ENCODE measurements at places on chromosomes 13 and 19. TPM values are rescaled to one million over a fixed set of nuclear protein-coding genes. Genes with fewer than 3 reads are reported as not detected.

DNA sequence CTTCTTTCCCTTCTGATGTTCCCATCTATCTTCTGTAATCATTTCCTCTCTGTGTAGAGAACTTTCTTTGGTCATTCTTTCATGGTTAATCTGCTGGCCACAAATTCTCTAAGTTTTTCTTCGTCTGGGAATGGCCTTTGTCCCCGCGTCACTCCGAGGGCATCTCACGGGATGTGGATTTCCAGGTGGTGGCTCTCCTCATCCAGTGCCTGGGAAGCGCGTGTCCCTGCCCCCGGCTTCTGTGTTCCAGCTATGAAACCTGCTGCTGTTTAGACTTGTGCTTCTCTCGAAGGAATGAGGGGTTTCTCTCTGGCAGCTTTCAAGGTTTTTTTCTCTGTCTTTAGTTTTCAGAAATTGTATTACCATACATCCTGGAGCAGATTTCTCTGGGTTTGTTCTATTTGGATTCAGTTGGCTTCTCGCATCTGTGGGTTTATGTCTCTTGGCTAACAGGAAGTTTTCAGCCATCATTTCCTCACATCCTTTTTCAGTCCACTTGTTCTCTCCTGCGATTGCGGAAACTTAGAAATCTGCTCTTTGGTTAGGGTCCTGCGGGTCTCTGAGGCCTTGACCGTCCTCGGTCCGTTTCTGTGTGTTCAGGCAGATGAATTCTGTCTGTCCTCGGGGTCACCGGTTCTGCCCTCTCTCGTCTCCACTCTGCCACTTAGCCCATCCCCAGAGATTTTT is 36.9 kb upstream of the DCUN1D2 start:
- no peak for ATAC-seq

- ATAC-seq, result peak; percentile 90
Measured at GRCh38 chr19:14091081-14091812, 696 bp upstream of the SAMD1 start.

DNA sequence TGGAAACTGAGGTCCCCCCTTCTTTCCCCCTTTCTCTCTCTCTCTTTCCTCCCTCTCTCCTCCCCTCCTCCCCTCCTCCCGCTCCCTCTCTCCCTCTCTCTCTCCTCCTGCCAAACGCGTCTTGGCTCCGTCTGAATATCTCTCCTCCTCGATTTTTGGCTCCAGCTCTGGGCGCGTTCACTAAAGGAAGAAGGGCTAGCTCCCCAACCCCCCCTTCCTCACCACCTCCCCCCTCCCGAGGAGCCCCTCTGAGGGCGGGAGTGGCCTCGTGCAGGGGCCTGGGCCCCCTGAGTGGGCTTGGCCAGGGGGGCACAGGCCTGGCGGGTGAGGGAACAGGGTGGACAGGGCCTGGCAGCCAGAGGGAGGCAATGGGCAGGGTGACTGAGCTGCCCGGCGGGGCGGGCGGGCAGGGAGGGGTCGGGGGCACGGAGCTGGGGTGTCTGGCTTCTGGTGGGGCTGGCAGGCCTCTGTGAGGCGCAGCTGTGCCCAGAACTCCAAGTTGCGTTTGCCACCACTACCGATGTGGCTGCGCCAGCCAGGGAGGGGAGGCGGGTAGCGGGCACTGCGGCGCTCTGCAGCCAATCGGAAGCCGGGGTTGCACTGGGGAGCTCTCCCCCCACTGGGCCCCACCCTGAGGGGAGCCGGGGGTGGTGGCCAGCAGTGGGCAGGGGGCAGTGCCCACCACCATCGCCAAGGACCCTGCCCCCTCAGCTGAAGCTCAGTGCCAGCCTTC is 7.1 kb downstream of the NFIX start:
- peak; percentile 76 for ATAC-seq

- ATAC-seq, result no peak
Measured at GRCh38 chr13:41648314-41648935, 191.1 kb downstream of the RGCC start.

DNA sequence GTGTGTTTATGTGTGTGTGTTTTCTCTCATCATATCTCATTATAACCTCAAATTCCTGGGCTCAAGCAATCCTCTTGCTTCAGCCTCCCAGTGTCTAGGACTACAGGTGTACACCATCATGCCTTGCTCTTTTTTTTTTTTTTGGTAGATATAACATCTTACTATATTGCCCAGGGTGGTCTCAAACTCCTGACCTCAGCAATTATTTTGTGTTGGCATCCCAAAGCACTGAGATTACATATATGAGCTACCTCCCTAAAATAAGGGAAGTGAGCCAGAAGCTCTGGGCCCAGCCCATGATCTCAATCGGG is 448 bp upstream of the ZNF543 start:
- ATAC-seq, result peak; percentile 1

DNA sequence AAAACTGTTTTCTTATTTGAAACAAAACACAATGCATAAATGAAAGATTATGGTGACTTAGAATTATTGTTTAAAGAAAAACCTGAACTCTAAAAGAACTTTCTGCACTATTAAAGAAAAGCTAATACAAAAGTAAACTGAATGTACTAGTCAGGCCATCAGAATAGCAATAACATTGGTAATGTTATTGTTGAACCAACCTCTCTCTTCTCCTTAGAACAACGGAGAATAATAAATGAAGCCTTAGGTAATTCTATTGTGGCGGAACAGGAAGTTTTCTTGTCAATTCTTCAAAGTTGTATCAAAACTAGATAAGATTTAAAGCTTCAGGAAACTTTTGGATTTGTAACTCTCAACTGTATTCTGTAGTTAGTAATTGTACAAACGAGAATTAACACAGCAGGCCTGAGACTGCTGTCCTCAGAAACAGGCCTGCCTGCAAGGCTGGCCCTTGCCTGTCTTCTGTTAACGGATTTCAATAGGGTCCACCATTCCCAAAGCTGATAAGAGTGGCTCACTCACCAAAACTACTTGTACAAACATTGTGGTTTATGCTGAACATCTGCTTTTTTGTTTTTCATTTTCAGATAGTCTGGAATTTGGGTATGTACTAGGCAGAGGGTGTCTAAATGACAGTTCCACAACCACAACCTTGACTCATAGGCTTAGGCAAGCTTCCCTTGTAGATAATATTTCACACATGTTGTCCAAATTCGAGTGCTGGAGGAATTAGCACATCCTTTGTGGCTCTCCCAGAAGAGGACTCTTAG is 825.8 kb downstream of the GPC5 start:
- ATAC-seq, result peak; percentile 86

DNA sequence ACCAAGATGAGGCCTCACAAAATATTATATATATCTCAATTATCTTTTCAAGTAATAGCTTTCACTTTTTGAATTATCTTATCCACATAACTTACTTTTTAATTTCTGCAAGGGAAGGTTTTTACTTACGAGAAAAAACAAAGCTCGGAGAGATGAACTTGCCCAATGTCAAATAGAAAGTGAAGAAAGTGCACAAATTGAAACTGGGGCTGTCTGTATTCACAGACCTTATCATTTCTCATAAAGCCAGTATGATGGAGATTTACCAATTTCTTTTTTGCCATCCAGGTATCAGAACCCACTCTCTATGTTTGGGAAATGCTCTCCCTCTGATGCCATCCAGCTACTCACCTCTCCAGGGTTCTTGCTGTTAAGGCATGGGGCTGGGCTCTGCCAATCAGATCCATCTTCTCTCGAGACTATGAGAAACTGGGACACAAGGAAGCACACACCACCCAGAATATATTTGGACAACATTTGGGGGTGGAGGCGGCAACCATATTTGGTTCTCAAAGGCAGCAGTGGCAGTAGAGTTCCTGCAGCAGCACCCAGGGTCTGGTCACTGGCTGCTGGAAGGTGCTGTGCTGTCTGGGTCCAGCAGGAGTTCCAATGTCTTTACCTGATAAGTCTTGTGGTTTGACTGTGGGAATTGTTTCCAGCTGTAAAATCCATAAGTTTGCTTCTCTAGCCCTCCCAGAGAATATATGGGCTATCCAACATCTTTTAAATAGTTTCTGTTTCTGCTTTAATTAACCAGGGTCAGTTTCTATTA is 45.8 kb upstream of the SCEL start:
- ATAC-seq, result no peak

DNA sequence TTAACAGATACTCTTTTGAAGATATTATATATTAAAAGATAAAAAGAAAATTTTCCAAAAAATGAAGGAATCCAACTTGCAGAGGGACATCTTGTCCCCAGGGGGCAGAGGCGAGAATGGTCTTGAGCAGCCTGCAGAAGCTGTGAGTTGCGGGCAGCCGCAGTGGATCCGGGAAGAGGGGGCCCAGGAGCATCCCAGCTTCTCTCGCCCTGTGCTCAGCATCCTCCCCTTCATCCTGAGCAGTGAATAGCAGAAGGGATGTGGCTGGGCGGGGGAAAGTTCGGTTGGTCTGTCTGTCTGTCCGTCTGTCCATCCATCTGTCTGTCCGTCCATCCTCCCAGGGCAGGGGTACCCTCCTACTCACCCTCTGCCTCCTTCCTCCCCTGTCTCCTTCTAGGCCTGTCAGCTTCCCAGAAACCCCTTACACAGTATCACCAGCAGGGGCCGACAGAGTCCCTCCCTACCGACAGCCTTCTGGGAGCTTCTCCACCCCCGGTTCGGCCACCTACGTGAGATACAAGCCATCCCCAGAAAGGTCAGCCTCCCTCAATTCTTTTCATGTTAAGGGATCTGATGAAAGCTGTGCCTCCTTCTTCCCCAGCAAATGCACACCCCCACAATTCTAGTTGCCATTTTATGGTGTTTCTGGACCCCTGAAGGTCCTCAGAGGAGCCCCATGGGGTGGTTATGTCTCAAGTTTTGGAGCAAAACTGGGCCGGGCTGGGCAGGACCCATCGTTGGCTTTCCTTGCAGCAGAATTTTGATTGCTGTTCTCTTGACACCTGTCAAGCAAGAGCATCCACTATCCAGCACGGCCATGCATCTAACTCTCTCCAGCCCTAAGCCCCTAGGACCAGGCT is 81.6 kb downstream of the DPF1 start:
- no peak for ATAC-seq

DNA sequence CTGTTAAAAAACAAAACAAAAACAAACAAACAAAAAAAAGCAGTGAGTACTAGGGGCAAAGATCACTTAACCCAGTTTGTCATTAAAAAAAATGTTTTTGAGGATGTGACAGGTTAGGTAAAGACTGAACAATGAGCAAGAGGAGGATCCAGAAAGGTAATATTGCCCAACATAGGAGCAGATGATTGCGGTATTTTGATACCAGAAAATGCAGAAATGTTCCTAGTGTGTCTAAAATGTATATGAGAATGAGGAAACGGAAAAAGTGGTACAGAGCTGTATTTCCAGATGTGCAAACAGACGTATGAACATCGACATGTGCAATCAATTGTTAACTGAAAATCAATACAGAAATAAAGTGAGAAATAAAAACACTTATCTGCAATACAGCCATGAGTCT is 4.9 kb upstream of the LILRA4 start:
- no peak for ATAC-seq

DNA sequence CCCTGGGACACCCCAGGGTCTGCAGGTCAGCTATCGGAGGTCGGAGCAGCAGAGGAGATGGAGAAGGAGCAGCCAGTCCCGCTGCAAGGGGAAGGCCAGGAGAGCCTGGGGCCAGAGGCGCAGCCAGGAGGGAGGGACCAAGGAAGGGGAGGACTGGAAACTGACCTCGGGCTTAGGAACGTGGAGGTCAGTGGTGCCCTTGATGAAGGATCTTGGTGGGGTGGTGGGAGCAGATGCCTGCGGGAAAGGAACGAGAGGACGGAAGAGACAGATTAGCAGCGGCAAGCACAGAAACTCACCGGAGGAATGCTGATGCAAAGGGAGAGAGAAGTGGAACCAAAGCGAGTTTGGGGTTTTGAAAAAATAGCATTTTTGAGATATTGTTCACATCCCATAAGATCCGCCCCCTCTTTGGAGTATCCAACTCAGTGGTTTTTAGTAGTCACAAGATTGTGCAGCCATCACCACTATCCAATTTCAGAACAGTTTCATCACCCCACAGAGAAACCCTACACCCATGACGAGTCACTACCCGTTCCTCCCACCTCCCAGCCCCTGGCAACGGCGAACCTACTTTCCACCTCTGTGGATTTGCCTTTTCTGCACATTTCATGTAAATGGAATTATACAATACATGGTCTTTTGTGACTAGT is 22.1 kb downstream of the PLEKHF1 start:
- peak; percentile 90 for ATAC-seq

DNA sequence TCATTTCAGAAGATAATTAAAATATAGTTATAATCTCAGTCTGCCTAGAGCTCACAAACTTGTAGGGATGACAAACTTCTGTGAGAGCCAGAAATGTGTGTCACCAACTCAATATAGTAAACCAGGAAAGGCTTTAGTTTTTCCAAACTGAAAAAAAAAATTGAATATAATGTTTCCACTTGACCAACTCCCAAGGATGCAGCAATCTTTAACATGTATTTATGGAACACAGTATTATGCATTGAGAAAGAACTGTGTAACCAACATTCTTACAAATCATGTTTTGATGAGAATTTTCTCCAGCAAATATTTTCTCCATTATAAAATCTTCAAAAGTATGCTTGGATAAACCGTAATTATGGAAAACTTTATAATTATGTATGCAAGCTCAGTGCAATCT is 50.1 kb upstream of the KLF12 start:
- ATAC-seq, result no peak

DNA sequence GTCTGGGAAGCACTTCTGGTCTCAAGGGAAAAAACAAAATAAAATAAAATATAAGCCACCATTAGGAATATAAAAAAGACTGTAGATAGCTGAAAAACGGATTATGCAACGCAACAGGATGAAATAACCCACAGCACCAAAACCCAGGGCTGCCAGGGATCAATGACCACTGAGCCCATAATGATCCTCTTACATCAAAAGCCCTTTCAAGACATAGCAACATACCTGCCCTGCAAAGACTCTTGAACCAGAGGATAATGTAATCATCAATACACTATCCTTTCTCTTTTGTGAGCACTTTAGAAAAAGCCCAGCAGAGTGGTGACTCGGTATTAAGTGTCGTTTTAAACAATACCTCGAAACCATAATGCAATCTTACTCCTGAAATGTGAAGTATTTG is 235.0 kb upstream of the SOX21 start:
- ATAC-seq, result no peak

DNA sequence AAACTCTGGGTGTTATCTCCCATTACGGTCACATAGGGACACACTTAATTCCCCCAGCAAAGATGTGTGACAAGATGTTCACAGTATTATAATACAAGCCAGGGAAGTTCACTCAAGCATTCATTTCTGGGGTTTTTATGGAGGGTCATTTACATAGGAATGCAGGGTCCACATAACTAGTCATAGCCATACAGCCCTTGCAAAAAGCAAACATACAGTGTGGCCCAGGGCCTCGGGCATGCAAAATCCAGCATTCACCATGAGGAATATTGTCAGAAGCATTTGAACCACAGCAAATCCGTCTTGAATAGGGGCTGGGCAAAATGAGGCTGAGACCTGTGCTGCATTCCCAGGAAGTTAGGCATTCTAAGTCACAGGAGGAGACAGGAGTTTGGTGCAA is 13.0 kb upstream of the ZNF460 start:
- ATAC-seq, result no peak

GRCh38 chr19:12995596-12996405 is 526 bp downstream of the NFIX start:
- ATAC-seq, result peak; percentile 35

- no peak for ATAC-seq
Measured at GRCh38 chr13:109517517-109517916, 268.9 kb downstream of the IRS2 start.

Gene ZNF556
- total RNA-seq, result 0.27 TPM

Gene CERS1
- total RNA-seq, result 0.73 TPM

Gene SH3GL1
- total RNA-seq, result 52.9 TPM

Gene NCR1
- not detected for total RNA-seq

Gene ZSCAN5A
- 4.7 TPM for total RNA-seq

Gene PPP2R1A
- 286 TPM for total RNA-seq

Gene GPR12
- total RNA-seq, result 0.50 TPM

Gene HNRNPL
- 180 TPM for total RNA-seq

Gene CPB2
- total RNA-seq, result not detected

Gene RFPL4A
- total RNA-seq, result not detected

Measured in gastroesophageal sphincter (tissue), 4 donors.